Activated T-helper 9 cell treated with anti-CD3 and anti-CD28 coated beads, Interleukin-2, amount 50 U/mL, for 16 hours (primary cell): ENCODE measurements at places on chromosomes 7 and 10.

GRCh38 chr10:44476409-44477045 lies 91.6 kb upstream of the CXCL12 start:
- no peak for DNase-seq

- no peak for DNase-seq
Observed at GRCh38 chr10:31927565-31927883, 1.1 kb downstream of the ARHGAP12 start.

GRCh38 chr7:50486512-50486911 lies 36.4 kb upstream of the FIGNL1 start:
- DNase-seq: no peak

DNA sequence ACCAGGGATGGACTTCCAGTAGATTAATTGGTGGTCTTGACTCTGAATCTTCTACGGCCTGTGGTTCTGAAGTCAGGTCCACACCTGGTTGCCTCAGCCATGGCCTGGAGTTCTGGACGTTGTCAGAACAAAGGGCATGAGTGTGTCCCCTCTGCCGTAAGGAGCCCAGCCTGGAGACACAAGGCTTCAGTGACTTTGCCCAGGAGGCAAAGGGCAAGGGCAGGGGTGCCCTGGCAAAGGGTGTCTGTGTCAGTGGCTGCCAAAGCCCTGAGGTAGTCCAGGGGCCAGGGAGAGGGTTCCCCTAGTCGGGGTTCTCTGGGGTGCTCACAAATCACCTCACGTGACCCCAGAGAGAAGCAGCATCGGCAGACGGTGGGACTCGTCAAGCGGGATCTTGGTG lies 273.2 kb upstream of the ZNF32 start:
- no peak for DNase-seq

- DNase-seq: no peak
Observed at GRCh38 chr7:130492523-130493274, 814 bp downstream of the MEST start.

GRCh38 chr7:17434841-17435692 lies 136.6 kb downstream of the AHR start:
- no peak for DNase-seq

GRCh38 chr7:155961241-155962190 lies 149.3 kb upstream of the SHH start:
- DNase-seq: no peak

GRCh38 chr10:92027141-92027540 lies 103.6 kb downstream of the BTAF1 start:
- DNase-seq: no peak

DNA sequence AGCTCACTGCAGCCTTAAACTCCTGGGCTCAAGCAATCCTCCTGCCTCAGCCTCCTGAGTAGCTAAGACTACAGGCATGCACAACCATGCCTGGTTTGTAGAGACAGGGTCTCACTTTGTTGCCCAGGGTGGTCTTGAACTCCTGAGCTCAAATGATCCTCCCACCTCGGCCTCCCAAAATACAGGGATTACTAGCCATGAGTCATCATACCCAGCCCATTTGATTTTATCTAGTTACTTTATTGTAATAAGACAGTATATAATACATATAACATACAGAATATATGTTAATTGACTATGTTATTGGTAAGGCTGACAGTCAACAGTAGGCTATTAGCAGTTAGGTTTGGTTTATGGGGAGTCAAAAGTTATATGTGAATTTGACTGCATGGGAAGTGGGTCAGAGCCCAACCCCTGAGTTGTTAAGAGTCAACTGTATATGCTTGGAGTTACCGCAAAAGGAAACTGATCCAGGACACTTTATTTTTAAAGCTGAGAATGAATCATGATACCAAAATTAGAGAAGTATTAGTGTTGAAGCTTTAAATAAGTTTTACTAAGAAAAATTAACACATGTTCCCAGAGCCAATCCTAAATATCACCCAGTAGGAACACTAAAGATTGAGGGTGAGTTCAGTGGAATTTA lies 20.7 kb upstream of the KMT2E start:
- no peak for DNase-seq

GRCh38 chr7:123792547-123792946 lies 43.7 kb upstream of the WASL start:
- DNase-seq: no peak

GRCh38 chr10:43089519-43089918 lies 12.7 kb downstream of the RET start:
- DNase-seq: no peak

GRCh38 chr10:70528741-70529362 lies 50.3 kb downstream of the PALD1 start:
- no peak for DNase-seq

DNA sequence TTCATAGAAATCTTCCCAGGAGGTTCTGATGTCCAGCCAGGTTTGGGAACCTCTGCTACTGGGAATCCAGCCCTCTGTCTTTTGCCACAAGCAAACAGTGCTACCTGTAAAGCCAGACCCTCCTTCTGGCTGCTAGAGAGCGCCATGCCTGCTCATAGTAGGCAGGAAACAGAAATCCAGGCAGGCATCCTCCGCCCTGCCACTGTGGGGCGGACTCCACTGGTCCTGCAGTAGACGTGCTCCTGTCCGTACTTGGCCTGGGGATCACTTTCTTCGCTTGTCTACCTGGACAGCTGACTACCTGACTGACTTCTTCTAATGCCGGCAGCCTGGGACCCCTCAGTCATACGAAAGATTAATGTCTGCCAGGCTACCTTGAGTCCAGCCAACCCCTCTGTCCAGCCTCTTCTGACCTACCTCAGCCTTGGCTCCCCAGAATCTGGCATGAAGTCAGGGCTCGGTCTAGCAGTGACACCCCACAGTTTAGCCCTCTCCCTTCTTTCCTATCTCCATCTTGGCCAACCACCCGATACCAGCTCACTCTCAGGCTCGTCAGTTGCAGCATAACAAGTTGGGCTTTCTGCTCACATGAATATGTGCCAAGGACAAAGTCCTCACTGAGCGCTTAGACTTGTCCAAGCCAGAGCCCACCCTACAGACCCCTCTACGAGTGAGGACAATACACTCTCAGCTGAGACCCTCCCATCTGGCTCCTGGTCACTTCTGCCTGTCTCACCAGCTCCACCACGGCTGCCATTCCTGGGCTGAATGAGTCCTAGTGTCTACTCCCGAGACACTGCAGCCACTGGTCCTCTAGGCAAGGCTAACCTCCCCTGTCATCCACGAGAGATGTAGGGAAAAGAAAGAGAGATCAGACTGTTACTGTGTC lies 43.9 kb upstream of the OPALIN start:
- no peak for DNase-seq

- no peak for DNase-seq
Observed at GRCh38 chr7:20217193-20217948, at the start of gene MACC1. MACC1 (minus strand) TSS chr7:20217384; CDS start chr7:20161862, 55,522 bp downstream.

DNA sequence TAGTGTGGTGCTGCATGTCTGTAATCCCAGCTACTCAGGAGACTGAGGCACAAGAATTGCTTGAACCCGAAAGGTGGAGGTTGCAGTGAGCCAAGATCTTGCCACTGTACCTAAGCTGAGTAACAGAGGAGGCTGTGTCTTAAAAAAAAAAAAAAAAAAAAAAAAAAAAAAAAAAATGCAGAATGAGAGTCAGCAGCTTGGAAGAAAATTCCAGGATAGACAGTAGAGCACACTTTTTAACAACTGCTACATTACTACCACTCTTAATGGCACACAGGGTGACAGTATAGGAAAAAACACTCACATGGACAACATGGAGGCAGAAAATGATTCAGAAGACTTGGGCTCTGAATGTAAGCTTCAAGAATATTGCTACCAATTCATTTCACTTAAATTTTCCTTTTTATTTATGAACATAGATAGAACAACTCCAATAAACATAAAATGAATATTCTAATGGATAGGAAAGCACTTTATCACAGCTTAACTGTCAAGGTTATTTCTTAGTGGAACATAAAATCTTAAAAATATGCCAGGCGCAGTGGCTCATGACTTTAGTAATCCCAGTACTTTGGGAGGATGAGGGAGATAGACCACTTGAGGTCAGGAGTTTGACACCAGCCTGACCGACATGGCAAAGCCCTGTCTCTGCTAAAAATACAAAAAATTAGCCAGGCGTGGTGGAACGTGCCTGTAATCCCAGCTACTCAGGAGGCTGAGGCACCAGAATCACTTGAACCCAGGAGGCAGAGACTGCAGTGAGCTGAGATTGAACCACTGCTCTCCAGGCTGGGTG lies 31.5 kb downstream of the CHCHD3 start:
- DNase-seq: no peak

GRCh38 chr7:116503835-116504234 lies 4.3 kb downstream of the CAV2 start:
- DNase-seq: no peak

DNA sequence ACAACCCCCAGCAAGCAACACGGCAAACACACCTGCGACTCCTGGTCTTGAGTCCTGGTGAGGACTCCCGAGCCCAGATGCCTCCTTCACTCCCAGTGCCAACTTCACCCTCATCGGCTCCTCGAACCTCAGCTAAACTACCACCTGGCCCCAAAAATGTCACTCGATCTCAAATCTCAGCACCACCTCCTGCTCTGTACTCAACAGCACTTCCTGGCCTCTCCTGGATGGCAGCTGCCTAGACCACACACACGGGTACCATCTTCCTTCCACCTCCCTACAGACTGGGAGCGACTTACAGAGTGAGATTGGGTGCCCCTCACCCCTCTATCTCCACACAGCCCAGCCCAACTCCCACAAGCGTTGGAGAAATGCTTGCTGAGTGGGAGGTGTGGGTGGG lies 123.9 kb upstream of the MGMT start:
- no peak for DNase-seq

DNA sequence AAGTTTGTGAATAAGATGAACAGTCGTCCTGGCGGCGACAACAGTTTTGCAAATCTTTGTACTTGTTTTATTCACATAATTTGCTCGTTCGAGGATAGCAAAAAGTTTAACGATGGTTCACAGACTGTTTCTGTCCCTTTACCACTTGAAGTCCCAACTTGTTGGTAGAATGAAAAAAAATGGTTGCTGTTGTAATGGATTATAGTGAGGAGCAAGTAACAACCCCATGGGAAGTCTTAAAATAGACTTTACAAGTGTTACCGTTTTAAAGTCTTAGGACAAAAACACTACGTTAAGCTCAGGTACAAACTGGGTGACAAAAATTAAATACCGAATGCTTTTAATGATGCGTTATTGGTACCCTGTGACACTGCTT lies 589 bp downstream of the LSM8 start:
- DNase-seq: no peak

DNA sequence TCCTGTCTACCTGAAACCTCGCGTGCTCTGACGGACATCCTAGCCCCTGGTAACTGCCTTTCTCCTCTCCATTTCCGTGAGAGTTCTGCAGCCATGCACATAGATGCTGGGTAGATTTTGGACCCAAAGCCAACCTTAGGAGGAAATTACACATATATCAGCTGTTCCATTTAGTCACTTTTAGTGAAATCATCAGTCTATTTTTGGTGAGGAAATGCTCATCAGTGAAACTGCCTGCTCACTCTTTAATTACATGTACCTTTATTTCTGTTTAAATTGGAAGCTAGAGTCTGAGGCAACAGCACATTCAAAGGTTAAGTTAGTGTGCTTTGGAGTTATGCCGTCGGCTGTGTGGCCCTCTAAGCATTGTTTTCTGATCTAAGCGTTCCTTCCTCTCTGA lies 231.3 kb downstream of the WDR37 start:
- no peak for DNase-seq

- no peak for DNase-seq
Observed at GRCh38 chr7:47576866-47577306, 5.0 kb downstream of the TNS3 start.

DNA sequence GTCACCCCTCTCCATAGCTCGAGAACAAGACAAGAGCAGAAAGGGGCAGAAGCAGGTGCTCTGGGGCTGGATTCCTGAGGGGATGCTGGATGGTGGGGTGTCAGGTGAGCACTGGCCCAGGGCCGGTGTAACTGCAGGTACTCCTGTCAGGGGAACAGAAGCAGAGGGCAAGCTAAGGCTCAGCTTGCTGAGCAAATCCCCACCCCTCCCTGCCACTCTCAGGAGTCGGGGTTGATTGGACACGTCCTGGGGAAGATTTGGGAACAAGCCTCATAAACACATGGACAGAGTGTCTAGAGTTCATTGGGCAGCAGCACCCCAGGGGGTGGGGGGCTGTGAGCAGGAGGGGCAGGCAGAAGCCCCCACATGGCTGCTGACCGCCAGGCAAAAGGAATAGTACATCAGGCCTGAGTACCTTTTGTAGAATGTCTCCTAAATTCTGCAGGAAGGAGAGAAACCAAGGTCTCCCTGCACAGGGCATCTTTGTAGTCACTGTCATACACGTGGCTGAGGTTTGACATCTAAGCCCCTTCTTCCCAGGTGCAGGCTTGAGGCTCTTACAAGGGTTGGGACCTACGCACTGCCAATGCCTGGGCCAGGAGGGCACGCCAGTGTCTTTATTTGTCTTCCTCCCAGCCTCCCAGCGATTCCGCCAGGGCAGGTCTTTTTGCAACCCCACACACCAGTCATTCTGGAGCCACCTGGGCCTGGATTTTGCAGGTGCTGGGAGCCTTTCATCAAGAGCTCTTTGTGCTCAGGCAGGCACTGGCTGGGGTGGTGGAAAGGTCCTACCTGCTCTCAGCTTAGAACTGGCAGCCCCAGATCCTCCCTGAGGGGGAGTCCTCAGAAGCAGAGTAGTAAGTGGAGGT lies 2.8 kb downstream of the CALML3 start:
- no peak for DNase-seq

DNA sequence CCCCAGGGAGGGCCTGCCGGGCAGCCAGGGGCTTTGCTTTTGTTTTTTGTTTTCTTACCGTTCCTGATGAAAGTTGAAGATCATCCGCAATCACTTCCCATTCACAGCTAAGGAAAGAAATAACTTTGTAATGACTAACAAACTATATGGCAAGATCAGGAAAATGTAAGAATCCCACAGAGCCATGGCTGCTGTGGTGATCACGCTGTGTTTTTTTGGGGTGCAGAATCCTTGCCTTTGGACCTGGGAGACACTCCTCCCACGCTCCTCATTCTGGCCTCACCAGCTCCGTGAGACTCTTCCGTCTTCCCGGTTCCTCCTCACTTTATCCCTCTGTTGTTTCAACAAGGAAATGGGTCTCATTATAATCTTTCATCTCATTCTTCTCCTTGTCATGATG lies 443.0 kb upstream of the MGMT start:
- DNase-seq: no peak

DNA sequence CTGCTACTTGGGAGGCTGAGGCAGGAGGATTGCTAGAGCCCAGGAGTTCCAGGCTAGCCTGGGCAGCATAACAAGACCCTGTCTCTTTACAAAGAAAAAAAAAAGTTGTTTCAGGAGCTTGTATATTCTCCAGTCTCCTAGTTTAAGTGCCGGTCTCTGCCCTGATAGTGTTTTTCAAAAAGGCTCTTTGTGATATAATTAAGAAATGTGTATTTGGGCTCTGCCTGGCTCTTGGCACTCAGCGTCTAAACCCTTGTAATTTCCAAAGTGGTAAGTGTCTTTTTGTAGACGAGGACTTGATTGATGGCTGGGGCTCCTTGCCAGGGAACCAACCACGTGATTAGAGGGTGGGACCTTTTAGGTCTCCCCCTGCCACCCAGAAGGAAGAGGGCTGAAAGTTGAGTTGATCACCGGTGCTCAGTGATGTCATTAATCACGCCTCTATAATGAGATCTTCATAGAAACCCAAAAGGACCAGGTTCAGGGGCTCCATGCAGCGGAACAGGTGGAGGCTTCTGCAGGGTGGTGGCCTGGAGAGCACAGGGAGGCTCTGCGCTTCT lies 4.4 kb downstream of the EIF3B start:
- DNase-seq: no peak
